ENCODE measurements at places on chromosomes 4 and X.

DNA sequence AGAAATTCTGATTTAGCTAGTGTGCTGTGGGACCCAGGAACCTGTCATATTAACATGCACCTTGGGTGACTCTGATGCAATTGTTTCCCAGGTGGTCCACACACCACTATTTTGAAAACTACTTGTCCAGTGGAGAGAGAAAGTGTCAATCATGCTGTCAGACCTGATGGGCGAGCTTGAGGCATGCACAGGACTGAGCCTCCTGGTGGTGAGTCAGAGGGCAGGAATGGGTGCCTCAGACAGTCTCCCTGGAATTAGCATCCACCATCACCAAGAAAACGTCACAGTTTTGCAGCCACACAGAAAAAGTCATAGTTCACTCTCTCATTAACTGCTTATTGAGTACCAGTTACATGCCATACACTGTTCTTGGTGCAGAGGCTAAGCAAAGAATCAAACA is 181.8 kb upstream of the MAOA start:
- DNase-seq: no peak

GRCh38 chrX:136736690-136737089 is 44.0 kb downstream of the ARHGEF6 start:
- DNase-seq: no peak

- DNase-seq: no peak
These were observed 51.3 kb downstream of the UGT8 start for GRCh38 chr4:114649908-114650307.

DNA sequence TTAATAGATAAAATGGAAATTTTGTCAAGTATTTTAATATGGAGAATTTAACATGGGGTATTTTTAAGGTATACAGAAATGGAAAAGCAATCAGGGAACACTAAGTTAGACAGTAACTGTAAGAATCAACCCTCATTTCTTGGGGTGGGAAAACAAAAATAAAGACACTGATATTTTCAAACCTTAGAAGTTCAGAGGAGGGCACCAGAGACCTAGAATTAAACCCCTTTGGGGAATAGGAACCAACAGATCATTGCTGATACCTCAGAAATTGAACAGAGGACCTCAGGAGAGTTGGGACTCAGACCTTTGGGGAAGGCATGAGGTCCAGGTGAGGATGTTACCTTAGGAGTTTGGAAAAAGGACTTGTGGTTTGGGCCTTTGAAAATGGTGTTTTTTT is 435.6 kb downstream of the TMA16 start:
- no peak for DNase-seq

DNA sequence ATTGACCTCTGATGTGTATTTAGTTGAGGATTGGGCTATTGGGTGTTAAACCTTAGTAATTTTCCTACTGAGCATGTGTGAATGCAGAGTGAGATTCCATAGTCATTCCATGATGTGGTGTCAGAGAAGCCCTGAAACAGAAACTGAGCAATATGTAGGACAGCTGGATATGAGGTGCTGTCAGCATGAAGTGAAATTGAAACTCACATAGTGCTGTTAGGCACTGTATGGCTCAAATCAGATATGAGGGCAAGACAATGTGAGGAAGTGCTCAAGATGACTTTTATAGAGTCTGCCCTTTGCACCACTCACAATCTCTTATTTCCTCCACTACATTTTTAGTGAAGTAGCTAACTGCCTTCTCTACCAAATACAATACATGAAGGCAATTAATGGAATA is 188.3 kb downstream of the SH3BGRL start:
- DNase-seq: no peak

DNA sequence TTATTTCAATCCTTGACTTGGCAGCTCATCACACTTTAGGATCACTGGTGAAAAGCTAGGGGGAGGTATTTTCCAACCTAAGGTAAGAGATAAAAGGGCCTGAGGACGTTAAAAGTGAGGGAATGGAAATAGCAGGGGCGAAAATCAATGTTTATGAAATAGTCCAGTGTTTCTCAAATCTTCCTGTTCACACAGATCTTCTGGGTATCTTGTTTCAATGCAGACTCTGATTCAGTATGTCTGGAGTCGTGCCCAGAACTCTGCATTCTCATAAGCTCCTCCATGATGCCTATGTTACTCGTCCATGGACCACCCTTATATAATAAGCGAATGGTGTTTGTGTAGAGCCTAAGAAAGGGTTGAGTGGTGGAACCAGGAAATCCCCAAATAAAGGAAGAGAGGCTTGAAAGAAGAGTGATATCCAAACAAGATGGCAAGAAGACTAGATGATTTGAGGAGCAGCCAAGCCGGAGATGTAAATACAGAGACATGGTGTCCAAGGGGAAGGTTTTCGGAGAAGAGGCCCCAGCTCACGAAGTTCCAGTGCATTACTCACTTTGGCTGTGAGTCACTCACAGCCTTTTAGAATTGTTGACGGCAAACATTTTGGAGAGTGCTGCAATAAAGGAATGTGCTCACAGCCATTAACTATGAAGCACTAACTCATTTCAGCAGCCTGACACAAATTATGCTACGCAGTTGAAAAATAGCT is 215.6 kb upstream of the PPARGC1A start:
- peak; percentile 96 for DNase-seq

GRCh38 chrX:30309139-30309571 is at the start of gene NR0B1:
Gene NR0B1 (minus strand): TSS chrX:30309390. CDS start chrX:30309363, 27 bp downstream.
- DNase-seq: no peak

- DNase-seq: peak; percentile 51
These were observed 55.7 kb downstream of the LINC00632 start for GRCh38 chrX:140765043-140765784.

GRCh38 chr4:8378101-8378724 is 62.3 kb downstream of the ACOX3 start:
- DNase-seq: no peak

- DNase-seq: no peak
These were observed 142.1 kb downstream of the DCTD start for GRCh38 chr4:182775075-182775474.

GRCh38 chr4:25095837-25096236 is 64.4 kb downstream of the SEPSECS start:
- DNase-seq: no peak

GRCh38 chr4:101229116-101229515 is 118.2 kb downstream of the PPP3CA start:
- DNase-seq: peak; percentile 84

DNA sequence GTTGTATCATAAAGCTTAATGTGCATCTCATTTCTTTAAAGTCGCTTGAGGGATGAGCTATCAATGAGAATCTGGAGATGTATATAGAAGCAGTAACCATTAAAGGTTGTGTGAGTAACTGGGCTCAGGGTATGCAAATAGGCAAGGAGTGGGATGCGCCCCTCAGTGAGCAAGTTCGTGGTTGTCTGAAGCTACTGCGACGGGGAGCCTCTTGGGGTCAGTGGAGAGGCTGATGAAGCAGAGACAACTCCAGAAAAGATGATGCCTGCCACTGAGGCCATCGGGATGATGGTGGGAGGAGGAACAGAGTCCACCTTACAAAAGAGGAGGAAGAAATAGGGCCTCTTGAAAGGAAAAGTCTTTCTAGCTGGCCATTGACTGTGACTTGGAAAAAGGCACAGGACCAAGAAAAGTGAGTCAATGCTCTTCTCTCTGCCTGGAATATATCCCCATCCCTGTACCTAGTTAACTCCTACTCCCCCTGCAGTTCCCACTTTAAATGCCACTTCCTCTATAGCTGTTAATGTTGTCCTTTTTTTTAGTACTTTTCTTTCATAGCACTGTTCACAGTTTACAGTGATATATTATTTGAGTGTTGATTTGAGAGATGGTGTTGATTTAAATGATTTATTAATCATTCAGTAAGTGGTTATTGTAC is 51.4 kb upstream of the LSM6 start:
- DNase-seq: no peak

GRCh38 chrX:53048169-53049126 is at the start of gene GPR173:
Gene GPR173 (plus strand): TSS chrX:53048789. CDS start chrX:53076622, 27,833 bp downstream.
- peak; percentile 64 for DNase-seq

- DNase-seq: peak; percentile 18
These were observed 15.2 kb downstream of the SNX25 start for GRCh38 chr4:185224597-185224996.

DNA sequence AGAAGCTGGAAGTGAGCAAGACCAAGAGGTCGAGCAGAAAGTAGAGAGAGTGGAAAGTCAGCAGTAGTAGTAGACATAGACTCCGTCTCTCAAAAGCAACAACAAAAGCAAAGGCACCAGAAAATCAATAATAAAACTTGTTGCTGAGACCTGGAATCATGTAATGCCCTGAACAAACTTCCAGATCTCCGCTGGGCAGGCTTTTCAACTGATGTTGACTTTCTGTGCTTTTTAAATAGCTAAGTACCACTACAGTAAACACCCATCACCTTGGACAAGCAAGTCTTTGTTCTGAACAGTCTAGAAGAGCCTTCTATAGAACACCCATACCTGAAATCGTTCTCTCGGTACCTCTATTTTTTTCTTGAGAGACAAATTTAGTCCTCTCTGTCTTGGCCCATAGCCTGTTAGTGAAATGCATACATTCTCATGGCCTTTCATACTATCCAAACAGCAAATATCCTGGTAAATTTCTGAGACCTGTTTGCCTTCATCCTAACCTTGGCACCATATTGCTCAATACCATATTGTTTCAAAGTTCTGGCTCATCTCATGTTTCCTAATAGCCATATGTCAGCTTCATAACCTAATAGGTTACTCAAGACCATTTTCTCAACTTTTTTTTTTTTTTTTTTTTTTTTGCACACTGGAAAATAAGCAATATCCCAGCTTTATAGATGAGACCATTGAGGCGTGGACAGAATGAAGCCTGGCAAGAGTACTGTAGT is 200.6 kb upstream of the RBPJ start:
- DNase-seq: peak; percentile 47

DNA sequence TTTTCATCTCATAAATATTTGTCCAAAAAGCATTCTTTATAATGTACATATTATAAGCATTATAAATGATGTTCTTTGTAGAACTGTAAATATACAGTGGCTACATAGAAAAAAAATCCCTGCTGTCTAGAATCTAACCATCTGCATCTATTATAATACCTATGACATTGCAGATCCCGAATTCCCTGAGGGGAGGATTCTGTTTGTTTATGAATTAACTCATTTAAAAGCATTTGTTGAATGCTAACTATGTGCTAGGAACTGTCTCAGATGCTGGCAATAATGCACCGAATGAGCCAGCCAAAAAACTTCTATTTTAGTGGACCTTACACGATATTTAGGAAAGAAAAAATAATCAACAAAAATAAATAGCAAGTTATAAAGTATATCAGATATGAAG is 189.6 kb downstream of the PACRGL start:
- no peak for DNase-seq

GRCh38 chr4:80874979-80875378 is 155.5 kb upstream of the BMP3 start:
- no peak for DNase-seq

DNA sequence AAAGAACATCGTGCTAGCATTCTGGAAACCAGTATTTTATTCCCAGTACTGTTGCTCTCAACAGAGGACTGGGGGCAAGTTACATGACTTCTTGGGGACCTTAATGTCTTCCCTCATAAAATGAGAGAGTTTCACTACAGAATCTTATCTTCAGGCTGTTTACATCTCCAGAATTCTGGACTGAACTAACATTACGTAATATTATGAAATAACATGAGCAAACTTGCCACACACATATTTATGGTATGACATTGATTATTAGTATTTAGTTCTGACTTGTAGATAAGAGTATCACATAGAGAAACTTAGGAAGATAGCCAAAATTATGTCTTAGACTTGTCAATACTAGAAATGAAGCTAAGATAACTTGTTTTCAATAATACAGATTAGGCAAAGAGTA is 68.0 kb downstream of the NFKB1 start:
- DNase-seq: peak; percentile 74

DNA sequence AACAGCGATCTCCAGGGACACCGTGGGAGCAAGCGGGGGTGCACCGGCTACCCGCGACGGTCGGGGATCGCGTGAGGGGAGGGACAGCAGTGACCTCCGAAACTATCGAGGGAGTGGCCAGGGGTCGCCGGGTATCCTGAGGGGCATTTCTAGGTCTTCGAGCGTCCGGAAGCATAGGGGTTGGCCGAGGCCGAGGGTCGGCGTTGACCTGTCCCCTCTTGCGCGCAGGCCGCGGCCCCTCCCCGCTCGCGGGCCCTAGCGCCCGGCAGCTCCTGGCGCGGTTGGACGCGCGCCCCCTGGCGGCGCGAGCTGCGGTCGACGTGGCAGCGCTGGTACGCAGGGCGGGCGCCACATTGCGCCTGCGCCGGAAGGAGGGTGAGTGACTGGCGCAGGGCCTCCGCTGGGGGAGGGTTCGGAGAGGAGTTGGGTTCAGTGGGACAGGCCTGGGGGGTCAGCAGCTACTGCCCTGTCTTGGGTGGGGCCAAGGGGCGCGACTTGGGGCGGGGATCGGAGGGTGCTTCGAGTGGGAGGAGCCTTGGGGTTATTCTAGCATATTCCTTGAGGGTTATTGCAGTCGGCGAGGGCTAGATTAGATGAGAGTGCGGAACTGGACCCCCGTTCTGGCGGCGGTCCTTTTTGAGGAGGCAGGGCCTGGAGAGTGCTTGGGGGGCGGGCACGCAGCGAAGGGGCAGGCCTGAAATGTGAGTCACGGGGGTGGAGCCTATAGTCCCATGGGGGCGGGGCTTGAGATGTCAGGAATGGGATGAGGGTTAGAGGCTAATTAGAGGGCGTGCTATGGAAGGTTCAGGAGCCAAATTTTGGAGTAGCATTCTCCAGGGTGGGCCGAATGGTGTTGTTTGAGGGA is 1.2 kb downstream of the MAGIX start:
- DNase-seq: peak; percentile 85

GRCh38 chr4:73415807-73416238 is 11.7 kb downstream of the ALB start:
- DNase-seq: no peak

- DNase-seq: no peak
These were observed 19.7 kb upstream of the PPP2R2C start for GRCh38 chr4:6492027-6492590.

GRCh38 chr4:172995161-172995560 is 173.4 kb upstream of the GALNT7 start:
- peak; percentile 17 for DNase-seq

- DNase-seq: no peak
These were observed 201.5 kb upstream of the KLF3 start for GRCh38 chr4:38462367-38463055.

Measured in choroid plexus epithelial cell (primary cell).